Fibroblast of gingiva (primary cell): ENCODE measurements at places on chromosomes 7 and 10.

GRCh38 chr7:1026721-1027161, 17.6 kb upstream of the GPR146 start:
- DNase-seq, result no peak

- DNase-seq, result no peak
These were observed 1.3 kb downstream of the TSPAN13 start for GRCh38 chr7:16754856-16755317.

- peak; percentile 96 for DNase-seq
These were observed 87.2 kb upstream of the DUSP5 start for GRCh38 chr10:110410329-110411046.

- no peak for DNase-seq
These were observed 57.2 kb upstream of the LBX1 start for GRCh38 chr10:101286248-101287046.
